ENCODE measurements at places on chromosomes 7 and 10.

GRCh38 chr7:30817371-30817767, 46.2 kb downstream of the MINDY4 start:
- DNase-seq: no peak

- no peak for DNase-seq
These were observed 458.6 kb upstream of the KLF6 start for GRCh38 chr10:4243651-4244050.

GRCh38 chr10:82721831-82722230, 846.8 kb downstream of the NRG3 start:
- DNase-seq: no peak

GRCh38 chr10:122617476-122618270, 57.1 kb downstream of the DMBT1 start:
- DNase-seq: no peak

- DNase-seq: no peak
These were observed 28.8 kb downstream of the CACUL1 start for GRCh38 chr10:118725886-118726500.

Data from lower lobe of right lung (tissue), 2 donors.